GM12864 (cell line): ENCODE measurements at places on chromosomes 12 and 14.

DNA sequence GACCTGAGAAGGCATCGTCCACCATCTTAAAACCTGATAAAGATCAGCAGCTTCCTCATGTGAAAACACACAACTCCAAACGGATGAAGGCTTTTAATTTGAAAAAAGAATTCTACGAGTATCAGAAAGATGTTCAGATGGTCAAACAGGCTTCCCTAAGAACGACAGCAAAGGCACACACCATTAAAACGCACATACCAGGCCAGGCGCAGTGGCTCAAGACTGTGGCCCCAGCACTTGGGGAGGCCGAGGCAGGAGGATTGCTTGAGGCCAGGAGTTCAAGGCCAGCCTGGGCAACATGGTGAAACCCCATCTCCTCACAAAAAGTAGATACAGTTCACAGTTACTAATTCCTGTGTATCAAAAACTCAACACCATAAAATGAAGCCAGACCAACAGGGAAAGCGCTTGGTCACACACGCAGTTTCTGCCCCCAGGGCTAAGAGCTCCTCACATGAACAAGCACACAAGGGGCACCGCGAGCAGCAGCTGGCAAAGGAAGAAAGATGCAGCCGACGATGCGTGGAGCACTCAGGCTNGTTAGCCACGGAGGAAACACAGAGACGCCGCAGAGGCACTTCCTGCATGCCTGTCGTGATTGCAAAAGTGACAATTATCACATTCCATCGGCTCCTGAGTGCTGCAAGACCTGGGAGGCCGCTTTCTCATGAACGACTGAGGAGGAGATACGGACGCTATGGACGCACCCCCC is 78.0 kb downstream of the NOC4L start:
- DNase-seq = no peak

DNA sequence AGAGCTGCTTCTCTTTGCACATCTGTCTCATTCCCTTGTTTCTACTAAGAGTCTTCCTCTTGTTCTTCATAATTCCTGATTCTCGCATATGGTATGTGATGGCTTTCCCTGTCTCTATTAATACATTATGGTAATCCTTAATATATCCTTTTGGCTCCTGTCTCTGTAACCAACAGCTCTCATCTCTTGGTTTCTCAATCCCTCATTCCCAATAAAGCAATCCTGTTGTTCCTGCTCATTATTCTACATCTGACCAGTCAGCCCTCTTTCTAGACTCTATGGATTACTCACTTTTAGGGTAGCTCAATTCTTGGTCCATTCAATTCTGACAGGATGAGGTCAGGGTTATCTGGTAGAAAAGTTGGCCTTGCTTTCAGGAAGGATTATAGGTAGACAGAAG is 349.9 kb downstream of the LRIG3 start:
- no peak for DNase-seq

DNA sequence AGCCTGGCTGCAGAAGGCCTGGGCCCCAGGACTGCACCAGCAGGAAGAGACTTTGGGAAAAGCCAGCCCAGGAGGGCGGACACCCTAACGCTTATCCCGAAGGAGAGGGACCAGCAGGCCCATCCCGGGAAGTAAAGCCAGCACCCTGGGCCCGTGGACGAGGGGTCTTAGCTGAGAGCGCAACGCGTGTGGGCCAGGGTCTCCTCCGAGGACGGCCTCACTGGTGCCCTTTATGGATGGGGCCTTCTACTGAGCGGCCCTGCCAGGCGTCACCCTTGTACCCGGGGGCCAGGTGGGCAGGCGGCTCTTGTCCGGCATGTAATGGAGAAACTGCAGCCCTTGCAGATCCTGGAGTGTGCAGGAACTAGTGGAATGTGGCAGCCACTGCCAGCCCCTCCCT is 14.1 kb downstream of the TEDC1 start:
- no peak for DNase-seq

GRCh38 chr12:44616402-44616801 is 259.7 kb downstream of the NELL2 start:
- DNase-seq = no peak

DNA sequence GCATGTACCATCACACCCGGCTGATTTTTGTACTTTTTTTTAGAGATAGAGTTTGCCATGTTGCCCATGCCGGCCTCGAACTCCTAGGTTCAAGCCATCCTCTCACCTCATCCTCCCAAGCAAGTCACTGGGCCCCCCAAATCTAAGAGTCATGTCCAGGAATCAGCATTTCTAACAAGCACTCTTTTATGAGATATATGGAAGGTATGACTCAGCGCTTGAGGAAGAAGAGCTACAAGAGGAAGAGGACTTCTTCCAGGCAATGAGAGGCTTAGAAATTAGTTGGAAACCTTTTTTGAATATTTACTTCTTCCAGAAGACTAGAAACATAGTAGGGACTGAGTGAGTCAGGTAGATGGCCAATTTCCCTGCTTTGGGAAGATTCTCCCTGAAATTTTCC is 114.5 kb downstream of the HMGA2 start:
- DNase-seq = no peak

- DNase-seq = no peak
Measured at GRCh38 chr12:16369156-16369555, 21.7 kb downstream of the MGST1 start.

DNA sequence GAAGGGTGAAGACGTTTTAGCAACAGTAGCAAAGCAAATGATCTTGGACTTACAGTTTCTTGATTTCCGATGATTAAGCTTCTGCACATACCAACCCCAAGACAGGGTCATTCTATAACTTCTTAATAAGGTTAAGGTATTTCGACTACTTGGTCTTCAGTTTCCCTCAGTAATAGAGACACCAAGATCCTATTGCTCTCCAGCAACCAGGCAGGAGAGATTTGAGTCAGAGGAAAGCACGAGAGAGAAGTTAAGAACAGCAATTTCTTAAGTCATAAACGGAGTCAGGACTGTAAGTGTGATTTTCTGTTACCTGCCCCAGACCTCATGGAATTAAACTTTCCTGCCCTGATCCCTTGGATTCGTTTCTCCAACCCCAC is 215.6 kb downstream of the TTC8 start:
- no peak for DNase-seq

GRCh38 chr14:95480109-95480886 is 36.2 kb downstream of the SYNE3 start:
- no peak for DNase-seq

DNA sequence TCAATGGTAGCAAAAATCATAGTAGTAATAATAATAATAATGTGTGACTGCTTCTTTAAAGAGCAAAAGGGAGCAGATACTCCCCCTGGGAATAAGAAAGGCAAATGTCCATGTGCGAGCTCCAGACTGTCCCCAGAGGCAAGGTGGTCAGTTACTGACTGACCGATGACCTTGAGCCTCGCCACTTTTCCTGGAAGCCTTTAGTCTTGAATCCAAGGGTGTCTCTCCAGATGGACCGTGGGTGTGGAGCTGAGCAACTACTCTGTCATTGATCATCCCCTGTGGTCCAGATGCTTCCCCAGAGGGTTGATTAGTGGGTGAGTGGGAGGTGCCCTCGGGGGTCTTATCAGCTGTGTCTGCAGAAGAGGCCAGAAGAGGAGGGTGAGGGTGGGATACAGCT is 418.5 kb upstream of the TBX3 start:
- DNase-seq = no peak

- DNase-seq = no peak
Measured at GRCh38 chr12:48602192-48602989, 32.5 kb upstream of the LALBA start.

DNA sequence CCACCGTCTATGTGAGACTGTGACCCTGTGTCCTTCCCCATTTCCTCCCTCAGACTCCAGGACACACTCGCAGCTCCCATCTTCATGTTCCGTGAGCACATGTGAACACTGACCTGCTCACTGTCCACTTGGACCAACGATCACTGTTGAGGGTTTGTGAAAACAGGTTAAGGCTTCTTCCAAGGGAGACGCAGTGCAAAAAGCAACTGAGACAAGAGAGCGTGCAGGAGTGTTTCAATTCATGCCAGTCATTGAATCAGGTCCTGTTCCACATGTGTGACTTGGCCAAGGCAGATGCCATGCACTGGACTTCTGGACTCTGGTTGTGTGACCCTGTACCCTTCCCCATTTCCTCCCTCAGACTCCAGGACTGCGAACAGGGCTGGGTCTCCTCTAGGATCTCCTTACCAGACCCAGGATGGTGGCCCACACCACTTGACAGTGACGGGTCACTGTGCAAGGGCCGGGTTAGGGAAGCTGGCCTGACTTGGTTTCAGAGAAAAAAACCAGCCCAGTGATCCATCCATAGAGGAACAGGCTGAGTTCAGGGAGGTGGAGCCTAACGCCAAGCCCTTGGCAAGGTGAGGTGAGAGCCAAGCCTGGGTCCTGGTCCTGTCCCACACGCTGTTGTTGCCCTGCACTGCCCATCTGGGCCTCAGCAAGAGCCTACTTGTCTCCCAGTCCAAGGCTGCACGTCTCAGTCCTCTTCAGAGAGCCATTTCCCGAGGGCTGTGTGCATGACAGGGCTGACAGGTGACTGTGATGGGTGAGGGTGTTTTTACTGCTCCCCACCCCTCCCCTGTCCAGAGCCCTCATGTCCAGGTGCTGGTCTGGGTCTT is 5.7 kb upstream of the KRT5 start:
- no peak for DNase-seq

DNA sequence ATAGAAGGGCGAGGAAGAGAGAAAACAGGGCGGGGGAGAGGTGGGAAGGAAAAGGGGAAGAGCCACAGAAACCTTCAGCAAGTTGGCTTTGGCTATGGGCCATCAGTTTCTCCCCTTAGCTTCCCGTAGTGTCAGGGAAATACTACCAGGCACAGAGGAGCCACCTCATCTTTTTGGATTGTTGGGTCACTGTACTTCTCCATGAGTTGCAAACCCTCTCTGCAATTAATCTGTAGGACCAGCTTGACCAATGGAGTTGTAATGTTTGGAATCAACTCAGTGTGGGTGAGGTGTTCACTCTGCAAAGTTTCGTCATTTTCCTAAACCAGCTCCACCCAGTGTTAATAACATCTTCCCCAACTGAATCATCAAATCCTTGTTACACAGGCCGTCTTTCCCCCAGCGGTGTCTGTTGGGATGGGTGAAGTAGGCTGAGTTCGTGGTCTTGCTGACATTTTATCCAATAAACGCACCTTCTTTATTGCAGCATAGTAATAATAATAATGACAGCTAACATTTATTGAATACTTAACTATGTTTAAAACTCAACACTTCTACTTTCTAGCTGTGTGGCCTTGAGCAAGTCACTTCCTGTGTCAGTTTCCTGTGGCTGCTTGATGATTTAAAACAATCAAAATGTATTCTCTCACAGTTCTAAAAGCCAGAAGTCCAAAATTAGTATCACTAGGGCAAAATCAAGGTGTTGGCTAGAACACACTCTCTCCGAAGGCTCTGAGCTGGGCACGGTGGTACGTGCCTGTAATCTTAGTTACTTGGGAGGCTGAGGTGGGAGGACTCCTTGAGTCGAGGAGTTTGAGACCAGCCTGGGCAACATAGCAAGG is 8.1 kb upstream of the GLTP start:
- DNase-seq = no peak

- DNase-seq = no peak
Measured at GRCh38 chr14:72722201-72722785, 171.6 kb downstream of the DPF3 start.

DNA sequence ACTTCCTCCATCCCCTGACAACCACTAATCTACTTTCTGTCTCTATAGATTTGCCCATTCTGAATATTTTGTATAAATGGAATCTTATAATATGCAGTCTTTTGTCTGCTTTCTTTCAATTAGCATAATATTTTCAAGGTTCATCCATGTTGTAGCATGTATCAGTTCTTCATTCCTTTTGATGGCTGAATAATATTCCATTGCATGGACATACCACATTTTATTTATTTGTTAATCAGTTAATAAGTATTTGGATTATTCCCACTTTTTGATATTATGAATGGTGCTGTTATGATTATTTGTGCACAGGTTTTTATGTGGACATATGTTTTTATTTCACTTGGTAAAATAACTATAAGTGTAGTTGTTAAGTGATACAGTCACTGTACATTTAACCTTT is 155.1 kb upstream of the WSCD2 start:
- no peak for DNase-seq

DNA sequence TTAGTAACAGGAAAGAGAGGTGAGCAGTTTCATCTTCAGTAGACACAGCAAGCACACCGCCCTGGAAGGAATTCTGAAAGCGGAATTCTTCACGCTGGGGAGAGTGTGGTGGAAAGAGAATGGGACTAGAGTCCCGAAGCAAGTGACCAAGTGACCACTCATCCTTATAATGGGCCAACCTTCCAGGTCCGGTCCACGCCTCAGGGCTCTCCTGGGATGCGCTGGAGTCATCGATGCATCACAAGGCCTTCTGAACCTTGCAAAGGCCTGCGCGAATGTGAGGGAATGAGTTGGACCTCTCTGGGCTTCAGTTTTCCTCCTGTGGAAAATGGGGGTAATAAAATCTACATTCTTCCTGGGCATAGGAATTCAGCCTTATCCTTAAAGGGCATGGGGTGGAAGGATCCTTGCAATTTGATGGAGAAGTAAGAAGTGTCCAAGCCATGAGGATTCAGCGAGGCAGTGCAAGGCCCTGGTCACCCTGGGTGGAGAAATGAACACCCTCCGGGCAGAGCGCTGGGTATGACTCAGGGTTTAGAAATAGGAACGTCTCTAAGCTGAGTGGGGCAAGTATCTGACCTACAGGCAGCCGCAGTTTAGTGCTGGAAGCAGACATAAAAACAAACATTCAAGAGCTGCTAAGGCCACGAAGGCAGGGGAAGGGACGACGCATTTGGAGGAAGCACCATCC is 97.7 kb downstream of the SETD3 start:
- no peak for DNase-seq

DNA sequence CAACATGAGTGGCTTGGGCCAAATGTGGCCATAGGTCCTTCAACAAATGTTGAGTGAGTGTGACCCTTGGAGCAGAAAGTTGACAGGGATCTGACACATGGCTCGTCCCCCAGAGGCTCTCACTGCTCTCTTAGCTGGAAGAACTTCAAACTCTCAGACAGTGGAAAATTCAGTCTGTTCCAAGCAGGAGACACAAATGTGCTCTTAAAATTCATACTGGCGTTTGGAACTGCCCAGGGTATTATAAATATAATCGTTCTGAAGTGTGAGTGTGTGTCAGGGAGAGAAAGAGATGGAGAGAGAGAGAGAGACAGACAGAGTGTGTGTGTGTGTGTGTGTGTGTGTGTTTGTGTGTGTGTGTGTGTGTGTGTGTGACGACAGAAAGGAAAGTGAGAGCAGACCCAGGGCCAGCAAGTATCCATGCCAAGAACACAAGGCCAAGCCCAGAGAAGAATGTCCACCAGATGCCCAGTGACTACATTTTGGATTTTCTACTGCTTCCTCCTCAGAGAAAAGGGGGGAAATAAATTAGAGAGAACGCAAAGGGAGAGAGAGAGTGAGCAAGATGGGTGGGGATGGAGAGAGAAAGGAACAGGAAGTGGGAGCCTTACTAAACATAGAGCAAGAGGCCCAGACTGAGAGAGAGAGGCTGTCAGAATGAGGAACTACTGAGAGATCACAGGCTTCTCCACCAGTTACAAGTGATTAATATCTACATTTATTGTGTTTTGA is 193.6 kb upstream of the NUDT4 start:
- DNase-seq = peak; percentile 73
